GM20000 (cell line): ENCODE measurements at places on chromosomes 2 and 18.

- peak; percentile 29 for DNase-seq
Measured at GRCh38 chr2:196066291-196067087, 2.1 kb downstream of the DNAH7 start.

DNA sequence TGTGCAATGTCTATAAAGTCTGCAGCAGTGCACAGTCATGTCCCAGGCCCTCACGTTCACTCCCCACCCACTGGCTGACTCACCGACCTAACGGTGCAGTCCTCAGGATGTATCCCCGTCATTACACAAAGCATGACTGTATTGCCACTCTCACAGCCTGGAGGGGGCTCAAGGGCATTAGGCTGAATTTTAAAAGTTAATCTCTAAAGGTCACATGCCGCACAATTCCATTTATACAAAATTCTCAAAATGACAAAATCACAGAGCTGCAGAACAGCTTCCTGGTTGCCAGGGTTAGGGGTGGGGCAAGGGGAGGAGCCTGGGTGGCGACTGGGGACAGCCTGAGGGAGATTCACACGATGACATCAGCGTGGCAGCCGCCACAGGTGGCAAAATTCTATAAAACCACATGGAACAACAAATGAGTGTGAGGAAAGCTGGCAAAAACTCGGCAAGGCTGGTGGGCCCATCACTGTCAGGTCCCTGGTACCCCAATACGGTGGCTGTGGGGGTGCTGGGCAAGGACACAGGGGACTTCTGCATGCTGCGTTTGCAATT lies 97.6 kb downstream of the NDUFA10 start:
- DNase-seq = no peak

DNA sequence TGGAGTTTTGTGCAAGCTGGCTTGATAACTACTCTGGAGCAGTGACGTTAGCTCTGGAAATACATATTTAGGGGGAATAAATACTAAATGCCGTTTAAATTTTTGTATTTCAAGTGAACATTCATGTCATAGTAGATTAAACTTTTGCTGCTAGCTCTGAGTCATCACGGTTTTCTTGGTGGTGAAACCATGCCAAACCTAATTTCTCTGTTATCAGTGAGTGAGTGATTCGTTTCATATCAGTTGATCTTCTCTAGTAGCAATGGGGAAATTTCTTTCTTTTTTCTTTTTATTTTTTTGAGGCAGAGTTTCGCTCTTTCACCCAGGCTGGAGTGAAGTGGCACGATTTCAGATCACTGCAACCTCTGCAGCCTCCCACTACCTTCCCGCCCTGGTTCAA lies 211.1 kb downstream of the PTPRM start:
- no peak for DNase-seq

DNA sequence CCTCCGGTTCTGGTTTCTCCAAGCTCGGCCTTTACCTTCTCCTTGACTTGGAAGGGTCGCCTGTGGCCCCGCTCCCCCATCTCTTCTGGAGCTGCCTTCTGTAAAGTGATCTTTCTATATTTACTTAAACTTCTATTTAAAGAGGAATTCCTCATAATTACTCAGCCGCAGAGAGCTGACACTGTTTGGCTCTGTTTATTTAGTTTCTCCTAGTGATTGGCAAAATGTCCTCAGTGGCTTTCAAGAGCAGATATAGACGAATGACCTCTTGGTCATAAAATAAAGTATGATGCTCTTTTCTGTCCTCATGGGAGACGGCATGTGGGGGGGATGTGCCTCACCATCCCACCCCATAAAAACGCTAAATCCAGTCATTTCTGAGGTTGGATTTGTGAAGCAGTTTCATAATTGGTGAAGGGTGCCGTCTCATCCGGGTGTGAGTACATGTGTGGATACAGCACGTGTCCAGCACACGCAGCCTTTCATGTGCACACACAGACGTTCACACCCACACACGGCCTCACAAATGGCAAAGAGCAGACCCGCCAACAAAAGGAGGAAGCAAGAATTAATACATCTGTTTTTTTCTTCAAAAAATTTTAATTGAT lies 43.4 kb upstream of the SMAD7 start:
- no peak for DNase-seq

DNA sequence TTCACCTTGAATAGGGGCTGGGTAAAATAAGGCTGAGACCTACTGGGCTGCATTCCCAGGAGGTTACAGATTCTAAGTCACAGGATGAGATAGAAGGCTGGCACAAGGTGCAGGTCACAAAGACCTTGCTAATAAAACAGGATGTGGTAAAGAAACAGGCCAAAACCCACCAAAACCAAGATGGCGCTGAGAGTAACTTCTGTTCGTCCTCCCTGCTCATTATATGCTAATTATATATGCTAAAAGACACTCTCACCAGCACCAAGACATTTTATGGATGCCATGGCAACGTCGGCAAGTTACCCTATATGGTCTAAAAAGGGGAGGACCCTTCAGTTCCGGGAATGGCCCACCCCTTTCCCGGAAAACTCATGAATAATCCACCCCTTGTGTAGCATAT lies 711.5 kb upstream of the KLHL29 start:
- no peak for DNase-seq

DNA sequence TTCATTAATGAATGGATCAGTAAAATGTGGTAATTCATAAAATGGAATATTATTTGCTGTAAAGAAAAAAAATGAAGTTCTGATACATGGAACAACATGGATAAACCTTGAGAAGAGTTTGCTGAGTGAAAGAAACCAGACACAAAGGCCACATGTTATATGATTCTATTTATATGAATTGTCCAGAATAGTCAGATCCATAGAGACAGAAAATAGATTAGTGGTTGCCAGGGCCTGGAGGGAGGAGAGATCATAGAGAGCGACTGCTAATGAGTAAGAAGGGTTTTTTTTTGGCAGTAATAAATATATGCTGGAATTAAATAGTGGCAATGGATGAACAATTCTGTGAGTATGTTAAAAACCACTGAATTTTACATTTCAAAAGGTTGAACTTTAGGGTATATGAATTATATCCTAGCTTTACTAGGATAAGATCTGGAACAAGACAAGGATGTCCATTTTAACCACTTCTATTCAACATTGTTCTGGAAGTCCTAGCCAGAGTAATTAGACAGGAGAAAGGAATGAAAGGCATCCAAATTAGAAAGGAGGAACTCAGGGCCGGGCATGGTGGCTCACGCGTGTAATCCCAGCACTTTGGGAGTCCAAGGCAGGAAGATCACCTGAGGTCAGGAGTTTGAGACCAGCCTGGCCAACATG lies 48.8 kb downstream of the MAPRE2 start:
- no peak for DNase-seq

GRCh38 chr2:170950221-170950761 lies 21.2 kb downstream of the GORASP2 start:
- peak; percentile 61 for DNase-seq

GRCh38 chr2:239181074-239181902 lies 219.5 kb downstream of the HDAC4 start:
- DNase-seq = no peak

- no peak for DNase-seq
Measured at GRCh38 chr2:36307441-36307840, 48.1 kb upstream of the CRIM1 start.

- DNase-seq = no peak
Measured at GRCh38 chr2:70901227-70902066, 34.3 kb upstream of the ATP6V1B1 start.

DNA sequence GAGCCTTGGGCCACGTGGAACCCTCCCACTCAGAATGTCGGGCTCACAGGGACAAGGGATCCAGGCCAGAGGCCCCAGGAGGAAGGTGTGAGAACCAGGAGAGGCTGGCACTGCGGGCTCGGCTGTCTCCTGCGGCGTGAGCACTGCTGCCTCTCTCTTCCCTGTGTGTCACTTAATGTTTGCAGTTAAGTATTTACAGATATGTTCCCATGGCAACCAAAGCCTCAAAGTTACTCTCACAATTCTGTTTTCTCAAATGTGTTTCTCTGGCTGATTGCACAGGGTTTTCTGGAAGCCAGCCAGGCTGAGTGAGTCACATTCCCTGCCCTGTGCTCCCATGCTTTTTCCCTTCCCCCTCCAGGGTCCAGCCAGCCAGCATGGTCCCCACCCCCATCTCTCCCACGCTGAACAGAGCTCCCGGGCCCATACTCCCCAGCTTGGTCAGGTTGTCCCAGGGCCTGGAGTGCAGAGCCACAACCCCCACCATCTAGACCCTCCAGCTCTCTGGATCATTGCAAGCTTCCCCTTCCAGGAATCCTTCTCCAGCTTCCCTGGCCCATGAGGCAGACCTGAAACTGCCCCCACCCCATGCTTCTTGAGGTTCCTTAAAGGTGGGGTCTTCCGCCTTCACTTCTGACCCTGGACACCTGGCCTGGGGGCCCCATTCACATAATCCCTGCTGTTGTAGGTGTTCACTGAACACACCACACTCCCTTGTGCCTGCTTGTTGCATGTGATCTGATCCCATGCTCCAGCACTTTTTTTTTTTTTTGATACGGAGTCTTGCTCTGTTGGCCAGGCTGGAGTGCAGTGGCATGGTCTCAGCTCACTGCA lies 265.9 kb downstream of the CELF4 start:
- DNase-seq = no peak

DNA sequence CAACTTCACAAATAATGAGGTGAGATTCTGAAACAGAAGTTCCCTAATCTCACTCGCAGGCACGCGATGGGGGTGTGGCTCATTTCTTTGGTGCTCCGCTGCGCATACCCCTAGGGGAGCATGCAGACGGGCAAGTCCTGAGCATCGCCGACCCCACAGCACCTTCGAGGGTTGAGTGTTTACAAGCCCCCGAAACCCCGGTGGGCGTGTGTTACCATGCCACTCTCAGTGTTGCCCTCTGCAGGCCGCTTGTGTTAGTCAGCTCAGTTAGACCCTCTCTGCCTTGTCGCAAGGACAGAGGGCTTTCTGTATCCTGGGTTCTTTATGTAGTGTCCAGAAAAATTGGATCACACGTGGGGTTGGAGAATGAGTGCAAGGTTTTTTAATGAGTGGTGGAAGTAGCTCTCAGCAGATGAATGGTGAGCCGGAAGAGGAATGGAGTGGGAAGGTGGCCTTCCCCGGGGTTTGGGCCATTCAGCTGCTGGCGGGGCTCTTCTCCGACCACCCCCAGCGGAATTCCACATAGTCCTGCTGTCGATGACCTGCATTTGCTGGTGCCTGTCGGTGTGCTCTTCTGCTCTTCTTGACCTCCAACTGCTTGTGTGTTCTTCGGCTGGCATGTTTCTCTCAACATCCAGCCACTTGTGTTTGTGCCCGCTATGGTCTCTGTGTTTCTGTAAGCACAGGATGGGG lies 191.3 kb downstream of the RPRM start:
- DNase-seq = peak; percentile 4

DNA sequence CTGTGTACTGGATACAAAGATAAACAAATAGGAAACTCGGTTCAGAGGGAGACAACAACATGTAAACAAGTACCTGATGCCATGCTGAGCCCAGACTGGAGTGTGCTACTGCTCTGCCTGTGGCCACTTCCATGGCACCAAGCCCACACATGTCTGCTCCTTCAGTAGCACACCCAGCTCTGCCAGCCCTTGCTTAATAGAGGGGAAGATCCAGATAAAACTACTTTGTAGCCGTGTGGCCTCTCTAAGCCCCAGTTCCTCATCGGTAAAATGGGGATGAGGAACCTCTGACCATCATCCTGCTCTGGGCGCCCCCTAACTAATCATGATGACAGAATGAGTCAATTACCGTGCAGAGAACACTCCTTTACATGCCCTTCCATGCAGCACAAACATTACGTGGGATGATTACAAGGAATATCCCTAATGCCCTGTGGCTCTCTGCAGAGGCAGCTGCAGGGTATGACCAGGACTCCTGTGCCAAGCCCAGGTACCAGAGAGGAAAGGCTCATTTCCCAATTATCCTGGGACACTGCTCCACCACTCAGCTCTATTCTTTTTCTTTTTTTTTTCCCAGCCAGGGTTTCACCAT lies 34.9 kb downstream of the DNMT3A start:
- no peak for DNase-seq

- no peak for DNase-seq
Measured at GRCh38 chr2:3899536-3900155, 196.3 kb downstream of the DCDC2C start.

- DNase-seq = no peak
Measured at GRCh38 chr2:177117755-177118154, 94.8 kb upstream of the HNRNPA3 start.

DNA sequence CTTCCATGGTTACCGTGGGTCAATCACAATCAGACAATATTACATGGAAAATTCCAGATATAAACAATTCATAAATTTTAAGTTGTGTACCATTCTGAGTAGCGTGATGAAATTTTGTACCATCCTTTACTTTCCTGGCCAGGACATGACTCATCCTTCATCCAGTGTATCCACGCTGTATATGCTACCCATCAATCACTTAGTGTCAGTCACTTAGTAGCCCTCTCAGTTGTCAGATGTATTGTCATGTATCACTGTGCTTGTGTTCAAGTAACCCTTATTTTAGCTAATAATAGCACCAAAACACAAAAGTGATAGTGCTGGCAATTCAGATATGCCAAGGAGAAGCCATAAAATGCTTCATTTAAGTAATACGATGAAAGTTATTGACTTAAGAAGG lies 282.6 kb downstream of the CPS1 start:
- no peak for DNase-seq

DNA sequence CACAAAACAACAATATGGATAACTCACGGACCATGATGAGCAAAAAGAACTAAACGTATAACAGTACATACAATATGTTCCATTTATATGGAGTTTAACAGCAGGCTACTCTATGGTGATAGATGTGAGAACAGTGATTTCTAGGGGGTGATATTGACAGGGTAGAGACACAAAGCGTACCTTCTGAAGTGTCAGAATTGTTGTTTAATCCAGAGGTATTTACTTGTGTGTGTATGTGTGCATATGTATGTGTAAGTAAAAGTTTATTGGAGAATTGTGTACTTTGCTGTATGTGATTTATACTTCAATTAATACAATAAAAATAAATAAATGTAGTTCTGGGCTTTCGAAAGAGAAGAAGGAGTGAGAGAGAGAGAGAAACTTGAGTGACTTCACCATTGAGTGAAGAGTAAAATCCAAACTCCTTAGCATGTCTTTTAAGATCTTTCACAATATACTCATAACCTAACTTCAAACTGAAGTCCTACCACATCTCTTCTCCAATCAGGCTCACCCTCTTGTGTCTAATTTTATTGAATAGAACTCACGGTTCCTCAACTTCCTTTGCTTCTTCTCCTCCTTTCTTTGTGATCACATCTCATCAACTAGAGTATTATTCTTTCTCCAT lies 126.0 kb upstream of the KLF7 start:
- DNase-seq = peak; percentile 20

DNA sequence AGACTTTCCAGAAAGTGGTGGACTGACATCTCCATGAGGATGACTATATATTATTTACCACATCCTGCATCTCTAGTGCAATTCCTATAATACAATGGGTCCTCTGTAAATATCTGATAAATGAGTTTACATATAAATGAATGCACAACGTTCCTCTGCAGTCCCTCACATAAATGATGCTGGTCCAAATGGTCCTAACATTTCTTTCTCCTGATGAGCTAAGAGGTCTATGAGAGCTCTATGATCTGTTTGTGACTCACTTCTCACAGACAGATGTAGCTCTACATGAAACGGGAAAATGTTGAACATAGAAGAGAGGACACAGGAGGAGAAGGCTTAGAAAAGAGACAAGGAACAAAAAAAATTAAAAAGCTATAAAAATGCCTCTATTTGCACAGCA lies 201.2 kb upstream of the PIK3C3 start:
- DNase-seq = no peak

GRCh38 chr2:55729136-55729685 lies 35.6 kb upstream of the PNPT1 start:
- DNase-seq = no peak

GRCh38 chr2:119744335-119744939 lies 15.3 kb upstream of the PTPN4 start:
- DNase-seq = no peak

GRCh38 chr2:96251721-96252292 lies 14.0 kb downstream of the TMEM127 start:
- DNase-seq = no peak

GRCh38 chr2:240559286-240559685 lies 871 bp upstream of the DUSP28 start:
- DNase-seq = no peak
